ENCODE measurements at places on chromosomes 6 and 20. TPM values are rescaled to one million over a fixed set of nuclear protein-coding genes. Genes with fewer than 3 reads are reported as not detected.

GRCh38 chr20:7094438-7094997 is 327.0 kb downstream of the BMP2 start:
- DNase-seq, result peak; percentile 47

- no peak for DNase-seq
Measured at GRCh38 chr6:156283091-156283490, 494.1 kb upstream of the ARID1B start.

GRCh38 chr20:47800623-47801022 is 15.3 kb upstream of the SULF2 start:
- DNase-seq, result no peak

GRCh38 chr6:127182501-127182900 is 64.0 kb downstream of the RSPO3 start:
- DNase-seq, result no peak

GRCh38 chr6:5866547-5867051 is 140.1 kb downstream of the NRN1 start:
- DNase-seq, result no peak

GRCh38 chr20:10508468-10509251 is 73.6 kb downstream of the SLX4IP start:
- DNase-seq, result no peak

DNA sequence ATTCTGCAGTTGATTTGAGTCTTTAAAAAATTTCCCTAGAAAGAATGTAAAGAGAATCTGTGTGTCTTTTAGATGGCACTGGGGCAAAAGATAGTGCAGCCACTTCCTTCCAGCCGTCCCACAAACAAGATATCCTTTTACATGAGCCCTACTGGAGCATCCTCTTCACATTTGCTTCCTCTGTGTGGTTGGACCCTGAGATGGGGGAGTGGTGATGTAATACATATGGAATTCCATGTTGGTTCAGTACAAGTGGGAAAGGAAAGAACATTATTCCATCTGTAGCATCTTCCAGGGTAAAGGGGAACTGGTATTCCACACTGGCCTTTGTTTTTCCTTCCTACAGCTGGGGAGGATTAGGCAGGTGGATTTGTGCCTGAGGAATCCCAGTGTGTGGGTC is 78.9 kb upstream of the ISM1 start:
- DNase-seq, result no peak

DNA sequence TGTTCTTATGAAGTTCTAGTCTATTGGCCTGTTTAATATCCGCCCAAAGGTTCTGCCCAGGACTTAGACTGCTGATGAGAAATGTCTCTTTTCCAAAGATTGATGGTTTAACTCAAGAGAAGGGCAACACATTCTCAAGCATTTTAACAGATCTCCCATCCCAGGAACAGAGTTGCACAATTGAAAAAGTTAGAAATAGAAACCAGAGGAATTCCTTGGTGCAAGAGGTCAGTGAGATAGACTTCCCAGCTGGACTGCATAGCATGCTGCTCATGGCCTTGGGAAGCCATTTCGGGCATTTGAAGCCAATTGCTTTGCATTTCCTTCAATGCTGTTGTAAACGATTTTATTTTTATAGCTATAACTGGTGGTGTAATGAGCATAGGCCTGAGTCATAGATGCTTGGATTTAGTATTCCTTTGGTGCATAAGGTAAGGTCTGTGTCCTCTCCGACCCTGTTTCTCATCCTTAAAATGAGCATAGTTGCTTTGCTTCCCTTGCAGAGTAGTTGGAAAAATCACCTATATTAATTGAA is 292.2 kb upstream of the JAG1 start:
- DNase-seq, result no peak

DNA sequence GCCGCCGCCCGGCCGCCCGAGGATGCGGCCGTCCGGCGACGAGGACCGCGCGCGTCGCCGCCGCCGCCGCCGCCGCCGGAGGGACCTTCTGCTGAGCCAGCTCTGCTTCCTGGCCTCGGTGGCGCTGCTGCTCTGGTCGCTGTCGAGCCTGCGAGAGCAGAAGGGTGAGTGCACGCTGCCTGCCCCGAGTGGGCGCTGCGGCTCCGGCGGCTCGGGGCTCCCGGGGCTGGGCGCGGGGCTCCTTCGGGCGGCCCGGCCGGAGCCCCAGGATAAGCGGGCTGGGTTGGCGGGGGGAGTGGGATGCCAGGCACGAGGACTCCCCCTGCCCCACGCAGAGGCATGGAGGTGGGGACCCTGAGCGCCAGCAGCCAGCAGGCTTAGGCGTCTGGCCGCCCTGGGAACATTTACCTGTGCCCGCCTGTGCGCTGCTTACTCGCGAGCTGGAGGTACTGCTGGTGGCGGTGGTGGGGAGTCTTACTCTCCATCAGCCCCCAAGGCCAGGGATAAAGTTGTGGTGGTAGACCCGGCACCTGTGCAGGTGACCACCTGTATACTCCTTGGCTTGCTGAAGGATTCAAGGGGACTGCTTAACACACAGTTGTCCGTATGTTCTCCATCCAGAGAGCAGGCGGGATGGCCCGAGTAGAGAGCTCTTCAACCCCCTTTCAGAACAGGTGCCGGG is 520 bp downstream of the SLC24A3 start:
- DNase-seq, result peak; percentile 50

GRCh38 chr20:35344354-35344837 is 52.2 kb upstream of the FAM83C start:
- DNase-seq, result no peak

DNA sequence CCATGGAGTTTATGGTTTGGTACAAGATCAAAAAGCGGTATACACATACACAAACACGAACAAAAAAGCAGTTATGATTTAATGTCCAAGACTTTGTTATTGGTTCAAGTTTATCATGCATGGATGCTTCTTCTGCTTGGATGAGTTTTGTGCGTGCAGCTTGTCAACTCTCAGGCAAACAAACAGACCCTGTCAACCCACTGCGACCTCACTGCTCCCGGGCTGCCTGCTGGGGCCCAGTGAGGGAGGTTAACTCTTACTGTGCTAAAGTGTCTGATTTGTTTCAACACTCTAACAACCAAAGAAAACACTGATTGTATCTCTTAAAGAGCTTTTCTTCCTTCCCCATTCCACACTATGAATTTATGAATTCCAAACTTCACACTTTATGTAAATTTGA is 26.8 kb upstream of the DDR1 start:
- DNase-seq, result no peak

DNA sequence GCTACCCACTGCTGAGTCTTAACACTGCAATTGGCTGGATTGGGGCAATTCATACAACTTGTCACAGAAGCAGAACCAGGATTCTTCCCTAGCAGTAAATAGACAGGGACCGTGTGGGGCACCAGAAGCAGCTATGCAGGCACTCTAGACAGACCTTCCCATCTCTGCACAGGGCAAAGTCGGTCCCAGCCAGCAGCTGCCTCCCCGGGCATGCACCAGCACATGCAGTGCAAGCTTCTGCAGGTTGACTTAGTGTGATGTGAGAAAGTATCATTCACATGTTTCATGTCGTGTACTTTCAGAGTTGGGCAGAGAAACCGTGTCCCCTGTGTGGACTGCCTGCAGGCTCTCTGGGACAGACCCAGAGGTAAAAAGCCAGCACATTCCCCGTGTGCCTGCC is 98.0 kb upstream of the FOXA2 start:
- no peak for DNase-seq

DNA sequence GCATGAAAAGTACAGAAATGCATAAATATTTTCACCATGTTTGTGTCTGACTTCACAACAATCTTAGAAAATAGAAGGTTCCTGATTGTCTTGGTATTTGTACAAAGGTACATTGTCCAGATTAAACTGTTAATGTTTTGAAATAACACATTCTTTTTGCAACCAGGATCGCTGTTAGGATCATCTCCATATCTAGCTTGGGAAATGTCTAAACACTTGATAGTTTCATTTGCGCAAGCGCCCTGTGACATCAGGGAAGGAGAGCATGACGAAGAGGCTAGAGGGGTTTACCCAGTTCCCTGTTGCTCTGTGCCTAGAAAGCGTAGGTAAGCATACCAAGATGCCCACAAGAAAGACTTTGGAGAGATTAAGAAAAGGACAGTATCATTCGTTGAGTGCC is 19.4 kb downstream of the ALDH8A1 start:
- DNase-seq, result no peak

DNA sequence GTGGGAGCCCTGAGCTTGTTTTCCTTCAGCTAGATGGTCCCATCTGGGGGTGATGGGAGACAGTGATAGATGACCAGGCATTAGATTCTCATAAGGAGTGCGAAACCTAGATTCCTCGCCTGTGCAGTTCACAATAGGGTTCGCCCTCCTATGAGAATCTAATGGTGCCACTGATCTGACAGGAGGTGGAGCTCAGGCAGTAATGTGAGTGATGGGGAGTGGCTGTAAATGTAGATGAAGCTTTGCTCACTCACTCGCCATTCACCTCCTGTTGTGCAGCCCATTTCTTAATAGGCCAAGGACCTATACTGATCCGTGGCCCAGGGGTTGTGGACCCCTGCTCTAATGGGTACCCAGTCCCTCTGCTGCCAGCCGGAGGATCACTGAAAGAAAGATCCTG is 20.7 kb upstream of the KCNB1 start:
- no peak for DNase-seq

DNA sequence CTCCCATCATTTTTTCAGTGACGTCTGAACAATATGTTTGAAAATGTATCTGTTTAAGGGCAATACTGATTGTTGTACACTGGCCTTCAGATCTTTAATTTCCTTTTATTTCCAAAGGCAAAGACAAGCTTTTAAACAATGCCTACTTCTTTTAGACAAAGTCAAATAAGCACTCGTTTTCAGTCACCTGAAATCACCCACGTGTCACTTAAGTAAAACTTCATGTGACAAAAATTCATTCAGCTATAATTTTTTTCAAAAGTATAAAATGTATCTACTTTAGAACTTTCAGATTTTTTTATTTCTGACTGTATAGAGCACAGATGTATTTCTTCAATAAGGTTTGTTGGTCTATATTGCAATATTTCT is 113.5 kb upstream of the BEND6 start:
- DNase-seq, result no peak

- DNase-seq, result no peak
Measured at GRCh38 chr6:110934381-110934898, 24.1 kb upstream of the GTF3C6 start.

GRCh38 chr6:44514085-44514484 is 126.6 kb downstream of the CDC5L start:
- no peak for DNase-seq

- no peak for DNase-seq
Measured at GRCh38 chr20:5654557-5654956, 95.6 kb upstream of the SHLD1 start.

DNA sequence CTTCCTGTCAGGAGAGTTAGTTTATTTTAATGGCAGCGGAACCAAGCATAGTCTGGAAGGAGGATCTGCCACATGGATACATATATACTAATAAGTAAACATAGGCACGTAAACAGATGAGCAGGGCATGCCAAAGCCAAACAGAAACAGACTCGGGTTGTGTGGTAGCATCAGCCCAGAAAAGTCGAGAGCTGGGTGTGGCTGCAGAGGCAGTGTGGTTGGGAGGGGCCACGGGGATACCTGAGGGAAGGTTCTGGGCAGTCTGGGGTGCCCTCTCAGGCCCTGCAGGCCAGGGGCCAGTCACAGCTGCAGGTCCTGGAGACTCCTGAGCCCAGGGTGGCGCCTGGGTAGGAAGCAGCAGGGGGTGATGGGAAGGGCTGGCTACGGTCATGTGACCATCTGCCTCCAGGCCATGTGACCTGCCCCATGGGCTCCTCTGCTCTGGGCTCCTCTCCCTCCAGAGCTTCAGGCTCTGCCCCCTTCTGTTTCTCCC is 42.8 kb upstream of the MRPS10 start:
- DNase-seq, result no peak

Gene BPIFA1
- not detected for total RNA-seq

Gene PTCHD4
- total RNA-seq, result 8.5 TPM

Gene ANKRD6
- 42.3 TPM for total RNA-seq

Gene BTN1A1
- total RNA-seq, result not detected

Gene SLC17A2
- not detected for total RNA-seq

Gene BPIFB1
- total RNA-seq, result not detected

Gene BPIFB2
- not detected for total RNA-seq

Gene HTR1E
- total RNA-seq, result 15.8 TPM

Gene ENPP1
- total RNA-seq, result 1.2 TPM

Gene MCCD1
- total RNA-seq, result not detected

Gene IER3
- 5.5 TPM for total RNA-seq

Gene SLC22A7
- 0.32 TPM for total RNA-seq

Measured in dorsolateral prefrontal cortex (tissue), 122 donors.